Stimulated activated CD8-positive, alpha-beta memory T cell treated with anti-CD3 and anti-CD28 coated beads, Interleukin-4, amount 100 ng/mL, for 1 hour (primary cell): ENCODE measurements at places on chromosomes 2 and 18.

GRCh38 chr18:67670024-67670543 lies 153.6 kb upstream of the DSEL start:
- DNase-seq: no peak

GRCh38 chr2:10426726-10427617 lies 21.2 kb downstream of the ODC1 start:
- DNase-seq: no peak

GRCh38 chr18:44474591-44474990 lies 206.1 kb upstream of the SETBP1 start:
- no peak for DNase-seq

DNA sequence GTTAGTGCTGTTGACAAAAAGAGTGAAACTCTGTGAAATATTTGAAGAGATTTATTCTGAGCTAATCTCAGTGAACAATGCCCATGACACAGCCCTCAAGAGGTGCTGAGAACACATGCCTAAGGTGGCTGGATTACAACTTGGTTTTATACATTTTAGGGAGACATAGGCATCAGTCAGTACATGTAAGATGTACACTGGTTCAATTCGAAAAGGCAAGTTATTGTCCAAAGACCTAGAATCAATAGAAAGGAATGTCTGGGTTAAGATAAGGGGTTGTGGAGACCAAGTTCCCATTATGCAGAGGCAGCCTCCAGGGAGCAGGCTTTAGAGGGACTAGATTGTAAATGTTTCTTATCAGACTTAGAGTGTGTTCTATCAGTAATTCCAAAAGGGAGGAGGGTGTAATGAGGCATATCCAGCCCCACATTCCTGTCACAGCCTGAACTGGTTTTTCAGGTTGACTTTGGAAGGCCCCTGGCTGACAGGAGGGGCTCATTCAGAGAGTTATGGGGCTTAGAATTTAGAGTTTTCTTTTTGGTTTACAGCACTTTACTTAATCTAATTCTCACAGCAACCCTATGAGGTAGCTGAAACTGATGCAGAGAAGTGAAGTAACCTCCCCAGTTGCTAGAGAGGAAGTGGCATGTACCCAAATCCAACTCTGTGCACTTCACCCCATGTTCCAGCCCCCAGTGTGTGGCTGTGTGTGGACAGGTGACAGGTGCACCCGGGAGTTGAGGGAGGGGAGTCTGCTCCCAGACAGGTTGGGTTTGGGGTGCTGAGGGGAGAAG lies 28.3 kb upstream of the ASAP2 start:
- DNase-seq: no peak

GRCh38 chr2:46847185-46847710 lies 68.4 kb downstream of the MCFD2 start:
- DNase-seq: no peak

GRCh38 chr18:63157293-63158011 lies 162.1 kb downstream of the BCL2 start:
- DNase-seq: no peak

- DNase-seq: no peak
These were observed 141.4 kb downstream of the SMAD7 start for GRCh38 chr18:48809365-48809764.

- no peak for DNase-seq
These were observed 464.7 kb downstream of the MEIS1 start for GRCh38 chr2:66899648-66900047.

- DNase-seq: no peak
These were observed 1392.9 kb upstream of the ACVR2A start for GRCh38 chr2:146451972-146452371.
